Stimulated activated CD4-positive, alpha-beta T cell treated with anti-CD3 and anti-CD28 coated beads, Interleukin-1b, Interleukin-23, amount 100 ng/mL, for 1 hour (primary cell): ENCODE measurements at places on chromosomes 5 and 9.

- DNase-seq, result no peak
Observed at GRCh38 chr9:69895659-69896058, 75.0 kb downstream of the CFAP95 start.

DNA sequence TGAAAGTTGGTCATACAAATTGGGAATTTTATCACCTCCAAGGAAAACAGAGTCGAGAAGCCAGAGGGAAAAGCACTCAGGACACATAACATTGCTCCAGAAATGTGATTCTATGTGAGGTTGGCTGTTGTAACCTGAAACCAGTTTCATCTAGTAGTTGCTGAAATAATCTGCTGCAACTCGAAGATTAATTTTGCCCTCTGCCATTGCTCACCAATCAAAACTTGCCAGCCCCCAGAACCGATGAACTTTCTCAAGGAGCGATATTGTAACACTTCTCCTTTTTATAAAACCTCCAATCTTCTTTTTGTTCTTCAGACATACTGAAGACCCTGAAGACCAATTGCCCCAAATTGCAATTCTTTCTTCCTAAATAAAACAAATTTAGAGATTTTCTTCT lies 31.1 kb downstream of the C5orf58 start:
- DNase-seq, result no peak

DNA sequence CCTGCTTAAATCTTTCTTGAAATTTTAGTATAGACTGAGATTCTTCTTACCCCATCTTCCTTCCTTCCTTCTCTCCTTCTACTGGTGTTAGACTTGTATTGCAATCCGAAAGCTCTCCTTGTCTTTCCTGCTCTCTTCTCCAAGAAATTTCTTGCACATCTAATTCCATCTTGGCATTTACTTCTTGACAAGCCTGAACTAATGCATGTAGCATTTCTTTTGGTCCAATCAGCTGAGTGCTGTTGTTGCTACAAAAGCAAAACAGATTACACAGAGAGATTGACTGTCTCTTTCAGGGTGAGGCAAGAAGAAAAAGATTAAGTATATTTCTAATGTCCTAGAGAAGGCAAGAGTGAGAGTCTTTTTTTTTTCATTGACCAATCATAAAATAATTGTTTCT lies 51.6 kb upstream of the MAP1B start:
- no peak for DNase-seq

DNA sequence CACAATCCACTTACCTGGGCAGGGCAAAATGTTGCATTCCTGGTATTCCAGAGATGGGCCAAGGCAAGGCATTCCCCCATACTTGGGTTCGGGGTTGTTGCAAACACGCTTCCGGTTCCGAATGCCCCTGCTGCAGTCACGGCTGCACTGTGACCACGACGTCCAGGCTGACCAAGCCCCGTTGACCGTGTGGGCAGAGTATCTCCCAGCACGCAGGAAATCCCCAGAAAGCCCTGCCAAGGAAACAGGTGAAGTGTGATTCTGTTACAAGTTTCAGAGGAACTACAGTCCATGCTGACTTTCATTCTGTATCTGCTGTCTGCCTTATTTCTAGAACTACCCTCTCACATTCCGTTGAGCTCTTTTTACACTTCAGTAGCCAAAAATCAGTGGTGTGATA lies 483.0 kb downstream of the SEMA5A start:
- no peak for DNase-seq

DNA sequence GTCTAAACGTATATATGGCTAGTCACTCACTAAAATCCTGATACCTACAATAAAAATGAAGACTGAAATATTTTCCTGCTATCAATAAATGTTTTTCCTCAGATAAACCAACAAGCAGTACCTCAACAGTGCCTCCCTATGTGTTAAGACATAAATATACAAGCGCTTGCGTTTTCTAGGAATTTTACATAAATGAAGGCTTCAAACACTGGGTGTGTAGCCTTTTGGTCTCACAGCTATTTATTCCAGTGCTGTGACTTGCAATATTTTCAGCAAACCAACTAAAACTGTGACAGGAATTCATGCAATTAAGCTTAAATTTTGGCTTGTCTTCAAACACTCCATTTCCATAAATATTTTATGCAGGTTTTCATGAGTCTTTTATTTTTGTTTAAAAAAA lies 437.0 kb downstream of the BNC2 start:
- DNase-seq, result no peak

DNA sequence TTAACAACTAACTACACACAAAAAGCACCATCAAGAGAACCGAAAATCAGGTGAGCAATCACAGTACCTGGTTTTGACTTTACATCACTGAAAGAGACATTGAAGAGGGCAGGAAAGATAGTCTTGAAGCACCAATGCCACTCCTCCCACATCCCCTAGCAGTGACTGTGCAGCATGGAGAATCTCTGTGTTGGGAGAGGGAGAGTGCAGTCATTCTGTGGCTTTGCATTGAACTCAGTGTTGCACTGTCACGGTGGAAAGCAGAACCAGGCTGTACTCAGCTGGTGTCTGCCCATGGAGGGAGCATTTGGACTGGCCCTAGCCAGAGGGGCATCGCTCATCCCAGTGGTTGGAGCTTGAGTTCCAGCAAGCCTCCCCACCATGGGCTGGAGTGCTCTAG lies 40.4 kb downstream of the C5 start:
- no peak for DNase-seq

DNA sequence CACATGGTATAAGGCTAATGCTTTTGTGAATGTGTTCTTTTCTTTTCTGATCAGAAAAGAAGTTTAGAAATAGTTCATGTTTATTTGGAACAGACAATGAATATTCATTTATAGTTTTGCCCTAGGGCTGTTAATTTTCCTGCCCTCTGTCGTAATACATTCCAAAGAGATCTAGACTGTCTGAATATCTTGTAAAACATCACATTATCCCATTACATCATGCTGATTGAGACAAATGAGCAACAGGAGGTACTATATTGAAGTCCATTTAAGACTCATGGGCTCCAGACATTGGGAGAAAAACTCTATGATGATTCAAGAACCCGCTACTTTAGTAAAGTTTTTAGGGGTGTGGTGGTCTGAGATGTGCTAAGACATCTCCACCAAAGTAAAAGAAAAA lies 121.2 kb upstream of the MAP1B start:
- DNase-seq, result no peak

DNA sequence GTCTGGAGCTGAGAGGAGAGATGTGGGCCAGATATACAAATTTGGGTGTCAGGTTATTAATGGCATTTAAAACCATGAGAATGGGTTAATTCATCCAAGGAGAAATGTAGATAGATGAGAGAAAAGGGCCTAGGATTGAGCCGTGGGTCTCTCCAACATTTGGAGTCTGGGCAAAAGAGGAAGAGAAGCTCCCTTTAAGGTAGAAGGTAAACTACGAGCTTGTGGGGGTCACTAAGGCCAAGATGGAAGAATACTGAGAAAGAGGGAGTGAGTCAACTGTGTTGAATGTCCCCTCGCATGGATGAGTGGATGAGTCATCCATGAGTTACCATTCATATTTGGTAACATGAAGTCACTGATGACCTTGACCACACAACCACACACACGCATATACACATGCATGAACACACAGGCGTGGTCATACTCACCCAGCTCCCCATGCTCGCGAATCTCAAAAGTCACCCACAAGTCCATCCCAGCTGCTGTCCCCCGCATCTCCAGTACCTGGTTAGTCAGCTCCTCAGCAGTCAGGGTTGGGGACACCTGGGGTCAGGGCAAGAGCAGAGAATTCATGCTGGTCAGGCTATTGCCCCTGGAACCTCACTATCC lies 6.8 kb upstream of the FCHSD1 start:
- DNase-seq, result no peak
